Stimulated activated CD4-positive, alpha-beta T cell treated with anti-CD3 and anti-CD28 coated beads, Interleukin-15, amount 100 ng/mL, for 1 hour (primary cell): ENCODE measurements at places on chromosomes 6 and 20.

DNA sequence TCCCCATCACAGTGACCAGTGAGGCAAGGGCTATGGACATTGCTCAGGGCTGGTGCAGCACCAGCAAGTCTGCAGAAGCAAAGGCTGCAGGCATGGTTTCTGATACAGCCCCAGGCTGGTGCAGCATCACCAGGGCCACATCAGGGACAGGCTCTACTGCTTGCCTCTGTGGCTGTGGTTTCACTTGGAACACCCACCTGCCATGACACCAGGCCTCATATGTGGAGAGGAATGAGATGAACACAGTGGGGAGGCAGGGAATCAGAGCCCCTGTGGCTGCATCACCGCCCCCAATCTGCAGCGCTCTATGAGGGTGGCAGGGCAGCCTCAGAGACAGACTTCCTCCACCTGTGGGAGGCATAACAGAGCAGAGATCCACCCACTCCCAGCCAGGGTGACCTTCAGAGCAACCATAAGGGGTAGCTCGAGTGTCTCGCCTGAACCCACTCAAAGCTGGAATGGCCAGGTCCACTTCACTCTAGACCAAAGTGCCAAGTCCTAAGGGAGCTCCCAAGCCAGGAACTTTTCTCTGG lies 7.9 kb downstream of the RING1 start:
- DNase-seq: no peak

GRCh38 chr6:168596344-168596743 lies 155.4 kb downstream of the SMOC2 start:
- no peak for DNase-seq

DNA sequence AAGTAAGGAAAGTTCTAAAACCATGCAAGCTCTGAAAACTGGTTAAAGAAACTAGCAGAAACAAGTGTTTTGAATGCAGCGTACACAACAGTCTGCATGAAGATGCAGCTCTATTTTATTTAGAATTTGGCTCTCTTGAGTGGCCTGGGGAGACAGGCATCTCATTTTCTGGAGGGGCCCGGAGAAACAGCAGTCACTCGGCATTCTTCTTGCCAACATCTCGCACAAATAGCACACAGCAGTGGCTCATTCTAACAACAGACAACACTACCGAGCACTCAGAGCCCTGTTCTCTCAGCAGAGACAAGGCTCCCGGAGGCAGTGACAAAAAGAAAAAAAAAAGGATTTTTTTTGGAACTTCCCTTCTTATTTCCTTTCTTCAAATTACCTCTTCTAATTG lies 108.5 kb upstream of the STMND1 start:
- no peak for DNase-seq

DNA sequence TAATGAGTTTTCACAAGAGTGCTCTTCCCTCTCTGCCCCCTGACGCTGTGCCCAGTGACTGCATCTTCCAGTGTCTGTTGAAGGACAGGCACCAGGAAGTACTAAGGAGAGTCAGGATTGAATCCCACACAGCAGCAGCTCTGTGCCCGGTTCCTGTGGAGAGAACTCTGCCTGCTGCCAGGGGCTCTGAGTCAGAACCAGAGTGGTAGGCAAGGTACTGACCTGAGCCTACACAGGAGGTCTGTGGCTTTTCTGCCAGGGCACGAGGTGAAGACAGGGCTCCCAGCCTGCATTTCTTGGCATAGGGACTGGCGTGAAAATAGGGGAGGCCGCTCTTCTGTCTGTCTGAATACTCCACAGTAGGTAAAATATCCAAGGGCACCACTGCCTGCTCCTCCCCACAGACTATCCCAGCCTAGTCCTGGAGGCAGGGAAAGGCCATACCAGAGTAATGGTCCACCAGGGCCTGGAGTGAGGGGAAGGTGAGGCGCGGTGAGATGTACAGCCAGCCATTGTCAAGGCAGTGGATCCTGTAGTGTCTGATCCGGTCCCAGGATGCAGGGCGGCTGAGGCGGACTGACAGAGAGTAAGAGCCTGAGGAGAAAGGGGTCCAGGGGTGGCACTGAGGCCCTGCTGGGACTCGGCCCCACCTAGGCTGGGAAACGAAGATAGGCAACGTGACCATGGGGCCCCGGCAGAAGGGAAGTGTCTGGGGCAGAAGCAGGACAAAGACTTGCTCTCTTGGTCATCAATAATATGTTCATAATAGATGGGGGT lies 9.4 kb downstream of the RAB5IF start:
- DNase-seq: no peak

DNA sequence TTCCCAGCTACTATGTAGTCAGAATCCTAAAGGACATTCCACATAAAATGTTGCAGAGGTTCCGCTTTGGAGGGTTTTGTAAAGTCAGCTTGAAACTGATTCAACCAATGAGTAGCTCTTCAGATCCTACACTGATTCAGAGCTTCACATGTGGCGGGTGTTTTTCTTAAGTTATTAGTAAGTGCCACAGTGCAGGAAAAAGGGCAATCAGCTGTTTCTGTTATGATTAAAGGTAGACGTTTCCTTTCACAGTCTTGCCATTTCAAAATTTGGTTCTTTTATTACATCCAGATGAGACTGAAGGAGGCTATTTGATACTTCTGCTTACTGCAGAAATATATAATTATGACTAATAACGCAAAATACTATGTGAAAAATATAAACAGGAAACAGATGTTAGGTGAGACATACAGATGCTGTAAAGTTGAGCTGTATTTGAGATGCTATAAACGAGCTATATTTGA lies 443.9 kb downstream of the CDKAL1 start:
- DNase-seq: no peak

DNA sequence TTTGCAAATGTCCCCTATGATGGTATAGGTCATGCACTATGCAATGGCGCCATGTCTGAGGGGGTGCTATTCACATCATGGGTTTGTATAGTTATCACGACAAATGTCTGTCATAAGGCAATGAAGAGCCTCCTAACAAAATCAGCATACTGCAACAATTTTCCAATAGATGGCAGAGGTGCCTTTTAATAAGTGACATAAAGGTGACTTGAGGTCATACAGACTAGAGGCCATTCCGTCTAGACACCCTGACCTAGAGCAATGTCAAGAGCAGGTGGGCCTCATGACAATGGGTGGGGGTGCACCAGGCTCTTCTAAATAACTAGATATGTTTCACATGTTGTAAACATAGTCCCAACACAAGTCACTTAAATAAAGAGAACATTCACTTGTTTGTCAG lies 107.7 kb downstream of the KIF6 start:
- DNase-seq: no peak

GRCh38 chr6:137813308-137813970 lies 53.6 kb upstream of the TNFAIP3 start:
- no peak for DNase-seq

DNA sequence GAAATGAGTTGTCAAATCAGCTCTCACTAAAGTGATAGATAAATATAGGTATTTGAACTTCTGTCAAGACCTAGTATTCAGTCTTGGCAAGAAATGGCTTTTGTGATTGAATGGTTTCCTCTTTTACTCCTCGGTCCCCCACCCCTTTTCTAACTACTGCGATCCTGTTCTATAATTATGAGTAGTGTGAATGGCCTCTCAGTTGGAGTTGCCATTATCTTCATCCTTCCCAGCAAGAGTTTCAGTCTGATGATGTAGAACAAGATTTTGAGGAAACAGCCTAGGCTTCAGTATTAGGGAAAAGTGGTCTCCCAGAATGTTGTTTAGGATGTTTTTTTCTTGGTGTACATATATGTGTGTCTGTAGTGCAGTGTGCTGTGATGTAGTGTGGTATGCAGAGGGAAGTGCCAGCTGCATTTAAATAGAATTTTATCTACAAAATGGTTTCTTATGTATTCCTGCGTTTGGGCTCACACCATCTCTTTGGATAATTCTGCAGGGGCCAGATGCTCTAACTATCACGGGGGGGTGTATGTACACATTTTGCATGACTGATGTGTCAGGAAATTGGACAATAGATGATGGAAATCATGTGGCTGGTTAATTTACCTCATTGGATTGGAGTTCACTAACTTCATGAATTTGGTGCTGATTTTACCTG lies 180.1 kb upstream of the MMS22L start:
- no peak for DNase-seq

DNA sequence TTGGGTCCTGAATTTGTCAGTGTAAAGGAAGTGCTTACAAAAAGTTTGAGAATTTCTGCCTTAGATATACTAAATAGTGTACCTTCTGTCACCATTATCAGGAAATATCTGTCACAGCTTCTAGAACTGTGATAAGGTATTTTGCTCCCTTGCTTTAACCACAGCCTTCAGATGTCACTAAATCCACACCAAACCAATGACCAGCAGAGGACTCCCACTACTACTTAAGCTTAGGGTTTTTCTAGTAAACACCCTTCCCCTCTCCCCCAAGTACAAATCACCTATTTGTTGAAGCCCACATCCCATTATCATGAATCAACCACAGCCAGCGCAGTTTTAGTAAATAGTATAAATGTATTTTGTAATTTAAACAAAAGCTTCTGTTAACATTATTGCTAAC lies 8.6 kb upstream of the JPH2 start:
- no peak for DNase-seq

DNA sequence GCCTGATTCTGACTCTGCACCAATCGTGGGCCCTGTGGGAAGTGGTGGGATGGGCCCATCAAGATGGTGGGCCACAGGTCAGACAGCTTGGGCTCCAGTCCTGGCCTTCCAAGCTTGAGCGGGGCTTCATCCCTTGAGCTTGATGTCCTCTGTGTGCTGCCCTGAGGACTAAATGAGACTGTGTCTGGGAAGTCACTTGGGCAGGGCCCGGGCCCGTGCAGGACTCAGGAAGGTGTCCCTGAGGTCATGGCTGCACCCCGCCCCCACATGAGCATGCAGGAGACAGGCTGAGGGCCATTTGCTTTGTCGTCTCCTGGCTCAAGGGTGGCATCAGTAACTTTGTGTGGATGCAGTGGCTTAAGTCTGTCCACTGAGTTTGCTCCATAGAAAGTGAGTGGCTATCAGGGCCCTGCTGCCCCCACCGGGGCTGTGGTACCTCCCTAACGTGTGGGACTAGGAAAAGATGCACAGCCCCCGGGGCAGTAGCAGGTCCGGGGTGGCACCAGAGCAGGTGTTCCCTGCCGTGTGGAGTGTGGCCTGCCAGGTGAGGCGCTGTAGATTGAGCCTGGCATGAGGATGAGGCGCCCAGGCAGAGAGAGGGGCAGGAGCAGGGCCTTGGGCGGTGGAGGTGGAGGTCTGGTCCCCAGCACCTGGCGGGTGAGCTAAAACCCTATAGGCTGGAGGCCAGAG lies 298.6 kb downstream of the TAF4 start:
- DNase-seq: no peak

DNA sequence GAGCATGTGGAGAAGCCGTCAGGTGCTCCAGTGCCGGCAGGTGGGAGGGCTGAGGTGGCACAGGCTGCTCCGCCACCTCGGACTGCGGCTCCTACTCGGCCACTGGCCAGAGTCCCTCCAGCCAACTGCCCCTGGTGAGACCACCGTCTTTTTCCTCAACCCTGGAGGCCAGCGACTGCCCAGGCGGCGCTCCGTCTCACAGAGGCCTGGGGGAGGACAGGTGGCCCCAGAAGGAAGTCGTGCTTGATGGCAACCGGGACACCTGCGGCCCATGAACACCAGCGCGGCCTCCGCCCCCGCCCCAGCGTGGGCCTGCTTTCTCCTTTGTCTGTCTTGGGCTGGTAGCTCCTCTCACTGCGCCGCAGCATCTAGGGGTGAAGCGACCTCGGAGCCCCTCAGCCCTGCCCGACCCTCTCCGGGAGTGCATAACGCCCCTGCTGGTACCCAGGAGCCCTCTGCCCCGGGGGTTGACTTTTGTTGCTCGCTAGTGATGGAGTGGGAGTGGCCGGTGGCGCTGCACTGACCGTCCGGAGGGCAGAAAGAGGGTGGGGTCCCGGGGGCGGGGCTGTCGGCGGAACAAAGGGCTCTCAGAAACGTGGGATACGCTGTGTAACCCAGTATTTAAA lies 706 bp upstream of the TUBB2B start:
- DNase-seq: no peak

- no peak for DNase-seq
These were observed 26.5 kb upstream of the DACT2 start for GRCh38 chr6:168345896-168346754.

DNA sequence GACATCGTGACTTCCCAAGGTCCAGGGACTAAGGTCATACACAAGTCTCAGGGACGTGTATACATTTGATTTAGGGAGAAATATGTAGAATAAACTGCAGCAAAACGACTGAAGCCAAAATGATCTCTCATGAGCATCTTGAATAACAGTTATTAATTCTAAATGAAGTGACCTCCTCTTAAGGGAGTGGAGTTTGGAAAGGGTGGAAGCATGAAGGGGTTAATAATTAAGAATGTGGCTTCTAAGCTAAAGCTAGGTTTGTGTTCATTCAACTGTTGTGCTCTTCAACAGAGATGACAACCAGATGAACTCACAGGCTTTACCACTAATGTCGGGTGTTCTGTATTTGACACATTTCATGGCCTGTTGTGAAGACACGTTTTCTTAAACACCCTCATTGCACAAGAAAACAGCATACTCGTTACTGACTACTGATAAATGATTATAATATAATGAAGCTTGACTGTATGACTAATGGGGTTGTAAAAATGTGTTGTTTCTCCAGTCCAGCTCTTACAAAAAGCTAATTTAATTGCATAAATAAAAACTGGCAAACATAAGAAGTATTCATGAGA lies 1.5 kb downstream of the PPP1R14C start:
- no peak for DNase-seq

DNA sequence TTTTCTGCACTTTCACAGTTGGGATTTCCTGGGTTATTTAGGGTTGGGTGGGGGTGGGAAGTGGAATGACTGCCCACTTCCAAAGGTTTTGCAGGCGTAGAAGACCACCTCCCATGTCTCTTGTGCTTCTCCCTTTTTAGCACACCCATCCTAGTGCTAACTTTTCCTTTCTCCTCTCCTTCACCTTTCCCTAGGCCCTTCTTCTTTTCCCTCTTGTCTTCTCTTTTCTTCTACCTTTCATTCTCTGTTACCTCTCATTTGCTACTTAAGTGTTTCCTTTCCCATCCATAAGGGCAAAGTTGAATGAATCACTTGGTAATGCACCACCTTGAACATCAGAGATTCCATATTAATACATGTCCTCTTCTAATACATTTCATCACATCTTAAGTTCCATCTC lies 105.0 kb upstream of the ZNF184 start:
- no peak for DNase-seq

- no peak for DNase-seq
These were observed 16.7 kb upstream of the ENTPD6 start for GRCh38 chr20:25178563-25179438.

- DNase-seq: no peak
These were observed 249.6 kb downstream of the TSHZ2 start for GRCh38 chr20:53221731-53222130.

GRCh38 chr20:51029963-51030920 lies 7.3 kb upstream of the KCNG1 start:
- DNase-seq: no peak

DNA sequence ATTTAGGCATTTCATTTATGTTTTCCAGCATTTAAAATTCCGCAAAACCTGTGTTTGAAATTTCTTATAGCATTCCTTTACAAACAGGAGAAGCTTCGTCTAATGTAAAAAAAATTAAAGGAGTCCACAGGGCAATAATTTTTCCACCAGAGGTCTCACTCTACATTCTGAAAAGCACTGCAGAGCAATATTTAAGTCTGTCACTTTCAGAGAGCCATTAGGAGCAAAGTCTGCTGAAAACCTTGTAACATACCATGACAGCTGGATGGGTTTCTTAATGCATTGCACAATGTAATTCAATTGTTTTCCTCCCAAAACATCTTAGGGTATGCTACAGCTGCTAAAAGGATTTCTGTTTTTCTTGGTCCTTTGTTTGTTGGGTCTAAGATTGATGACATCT lies 18.0 kb downstream of the BAG2 start:
- no peak for DNase-seq
